Mucosa of descending colon (tissue), 3 donors: ENCODE measurements at places on chromosomes 3 and 15.

- DNase-seq: no peak
These were observed 11.4 kb downstream of the SPRED1 start for GRCh38 chr15:38263996-38264395.

DNA sequence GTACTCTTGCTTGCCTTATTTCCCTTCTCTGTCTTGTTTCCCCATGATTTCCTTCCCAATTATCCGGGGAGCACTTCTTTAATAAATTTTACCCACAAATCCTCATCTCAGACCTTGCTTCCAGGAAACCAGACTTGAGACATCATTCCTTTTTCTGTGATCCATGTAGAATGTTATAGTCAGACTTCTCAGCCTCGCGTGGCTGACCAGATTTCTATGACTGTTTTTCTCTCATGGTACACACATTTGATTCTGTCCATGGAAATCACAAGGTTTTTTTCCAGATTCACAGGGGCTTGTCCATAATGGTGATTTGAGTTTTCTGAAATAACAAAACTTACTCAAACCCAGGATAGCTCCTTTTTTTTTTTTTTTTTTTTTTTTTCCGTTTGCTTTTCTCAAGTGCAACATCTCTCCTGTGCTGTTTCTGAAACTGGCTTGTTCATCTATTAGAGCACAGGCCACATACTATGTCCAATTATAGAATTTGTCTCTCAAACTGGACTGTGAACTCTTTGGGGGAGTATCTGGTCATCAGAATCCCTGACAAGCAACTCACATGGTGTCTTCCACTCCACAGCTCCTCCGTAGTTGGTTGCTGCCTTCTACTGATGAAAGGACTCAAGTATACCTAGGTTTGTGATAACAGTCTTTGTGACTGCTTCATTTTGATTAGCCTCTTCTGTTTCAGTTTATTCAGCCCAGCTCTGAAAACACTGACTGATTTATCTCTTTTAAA lies 50.8 kb downstream of the RBMS3 start:
- DNase-seq: no peak

DNA sequence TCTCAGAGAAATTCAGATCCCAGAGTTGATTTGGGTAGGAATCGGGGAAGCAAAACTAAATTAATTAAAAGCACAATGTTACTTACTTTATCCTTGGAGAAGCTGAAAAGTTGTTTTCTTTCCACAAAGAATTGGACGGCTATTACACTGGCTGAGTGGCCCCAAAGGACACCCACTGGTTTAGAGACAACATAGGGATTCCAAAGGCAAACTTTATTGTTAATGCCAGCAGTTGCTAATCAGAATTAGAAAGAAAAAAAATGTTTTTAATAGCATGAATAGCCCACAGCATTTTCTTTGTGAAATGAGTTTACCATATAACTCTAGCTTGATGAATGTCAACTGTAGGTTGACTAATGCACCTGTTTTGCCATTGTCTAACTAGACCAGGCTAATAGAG lies 51.7 kb downstream of the WDR49 start:
- DNase-seq: no peak

- no peak for DNase-seq
These were observed 2.0 kb downstream of the SRGAP3 start for GRCh38 chr3:9247361-9247940.
